ENCODE measurements at places on chromosomes 3 and 15.

DNA sequence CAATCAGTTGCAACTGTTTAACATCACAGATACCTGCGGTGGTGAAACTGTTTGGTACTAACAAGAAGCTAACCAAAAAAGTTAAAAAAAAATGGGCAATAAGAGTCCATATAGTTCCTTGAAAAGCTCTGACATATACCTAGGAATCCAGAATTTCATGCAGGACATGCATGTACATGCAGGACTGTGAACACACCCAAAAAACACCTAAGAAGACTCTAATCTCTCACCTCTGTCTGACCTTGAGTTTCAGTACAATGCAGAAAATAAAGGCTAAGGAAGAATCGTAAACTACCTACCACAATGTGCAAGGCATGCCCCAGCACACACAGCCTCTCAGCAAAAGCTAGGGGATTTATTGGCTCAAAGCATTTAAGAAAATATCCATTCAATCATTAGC, 110.7 kb upstream of the GOLGA8J start:
- DNase-seq, result no peak

GRCh38 chr3:27565201-27565852, 81.1 kb upstream of the SLC4A7 start:
- DNase-seq, result no peak

DNA sequence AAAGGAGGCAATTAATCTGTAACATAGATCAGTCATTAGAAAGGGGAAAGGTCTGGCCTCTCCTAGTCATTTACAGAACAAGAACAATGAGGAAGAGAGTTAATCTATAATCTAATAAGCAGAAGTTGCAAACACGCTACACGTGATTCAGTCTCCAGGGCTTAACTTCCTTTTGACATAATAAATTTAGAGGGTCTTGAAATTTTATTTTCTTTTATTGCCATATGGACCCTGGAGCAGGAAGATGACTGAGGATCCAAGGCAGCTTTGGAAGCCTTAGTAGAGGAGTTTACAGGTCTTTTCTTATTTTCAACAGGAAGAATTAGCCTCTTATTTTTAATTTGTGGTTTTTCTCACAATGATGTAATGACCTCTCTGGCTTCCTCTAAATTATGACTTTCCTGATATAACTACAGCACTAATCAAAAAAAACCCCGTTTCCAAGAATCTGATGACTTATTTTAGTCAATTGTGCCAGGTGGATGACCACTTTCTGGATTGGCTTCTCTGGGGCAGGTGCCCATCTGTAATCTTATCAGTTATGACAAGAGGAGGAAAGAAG, 32.2 kb downstream of the ADGRG7 start:
- no peak for DNase-seq

- no peak for DNase-seq
Measured at GRCh38 chr3:67781218-67781617, 126.8 kb upstream of the SUCLG2 start.

- DNase-seq, result no peak
Measured at GRCh38 chr3:196142202-196142956, 60.5 kb upstream of the TFRC start.

DNA sequence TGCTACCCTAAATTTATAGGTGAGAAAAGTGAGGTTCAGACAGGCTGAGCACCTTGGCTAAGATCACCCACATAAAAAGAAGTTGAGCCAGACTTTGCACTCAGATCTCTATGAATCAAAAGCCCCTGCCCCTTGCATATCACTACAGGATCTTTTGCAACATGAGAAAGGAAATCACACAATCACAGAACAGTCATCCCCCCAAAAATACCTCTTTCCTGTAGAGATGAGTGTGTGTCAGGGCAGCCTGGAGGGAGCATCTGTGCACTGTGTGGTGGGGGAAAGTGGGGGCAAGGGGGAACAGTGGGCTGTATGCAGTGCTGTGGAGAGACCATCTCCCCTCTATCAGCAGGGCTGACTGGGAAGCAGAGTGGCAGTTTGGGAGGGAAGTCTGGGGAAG, 46.6 kb downstream of the EPHB3 start:
- no peak for DNase-seq
